ENCODE measurements at places on chromosomes 2 and 18. TPM values are rescaled to one million over a fixed set of nuclear protein-coding genes. Genes with fewer than 3 reads are reported as not detected.

The SKOR2 gene
- not detected for total RNA-seq

The CFAP65 gene
- total RNA-seq: not detected

The ZDBF2 gene
- 16.4 TPM for total RNA-seq

The UGT1A6 gene
- not detected for total RNA-seq

The TTN gene
- total RNA-seq: 6,941 TPM

The OLA1 gene
- total RNA-seq: 118 TPM

GRCh38 chr2:44479127-44479887 is 117.6 kb downstream of the CAMKMT start:
- no peak for DNase-seq

DNA sequence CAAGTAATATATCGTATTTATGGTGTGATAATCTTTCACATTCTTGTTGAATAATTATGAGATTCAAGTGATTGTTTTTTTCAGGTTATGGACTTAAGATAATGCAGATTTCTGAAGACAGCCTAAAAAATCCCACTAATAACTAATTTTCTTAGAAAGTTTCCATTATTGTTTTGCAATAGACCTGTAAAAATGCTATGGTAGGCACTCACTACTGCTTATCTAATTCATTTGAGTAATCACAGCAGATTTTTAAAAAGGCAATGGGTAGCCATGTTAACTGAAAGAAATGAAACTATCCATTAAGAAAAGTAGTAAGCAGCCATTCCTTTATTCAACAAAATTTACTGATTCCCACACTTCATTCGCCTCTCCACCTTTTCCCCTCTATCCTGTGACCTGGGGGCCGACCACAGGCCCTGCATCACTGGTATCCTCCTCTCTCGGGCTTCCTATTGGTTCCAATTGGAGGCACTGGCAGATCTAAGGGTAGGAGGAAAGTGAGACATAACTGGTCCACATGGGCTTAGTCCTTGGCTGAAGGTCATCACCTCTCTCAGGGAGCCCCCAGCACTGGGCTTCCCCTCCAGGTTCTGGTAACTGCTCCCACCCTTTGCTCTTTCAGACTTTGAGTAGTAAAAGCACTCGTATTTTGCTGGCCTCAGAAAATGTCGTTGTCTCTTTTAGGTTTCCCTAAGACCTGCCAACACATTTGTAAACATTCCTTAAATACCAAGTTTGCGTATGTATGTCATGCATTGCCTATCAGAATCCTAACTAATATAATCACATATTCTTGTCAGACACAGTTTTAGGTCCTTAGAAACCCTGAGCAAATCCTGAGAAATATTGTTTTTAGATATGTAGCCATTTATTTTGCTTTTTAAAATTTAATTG is 18.5 kb downstream of the RBMS1 start:
- no peak for DNase-seq

GRCh38 chr2:127106457-127106990 is 430 bp downstream of the BIN1 start:
- no peak for DNase-seq

GRCh38 chr2:99032001-99032400 is 96.0 kb upstream of the CRACDL start:
- no peak for DNase-seq

GRCh38 chr2:224178056-224178455 is 139.0 kb upstream of the SERPINE2 start:
- no peak for DNase-seq

DNA sequence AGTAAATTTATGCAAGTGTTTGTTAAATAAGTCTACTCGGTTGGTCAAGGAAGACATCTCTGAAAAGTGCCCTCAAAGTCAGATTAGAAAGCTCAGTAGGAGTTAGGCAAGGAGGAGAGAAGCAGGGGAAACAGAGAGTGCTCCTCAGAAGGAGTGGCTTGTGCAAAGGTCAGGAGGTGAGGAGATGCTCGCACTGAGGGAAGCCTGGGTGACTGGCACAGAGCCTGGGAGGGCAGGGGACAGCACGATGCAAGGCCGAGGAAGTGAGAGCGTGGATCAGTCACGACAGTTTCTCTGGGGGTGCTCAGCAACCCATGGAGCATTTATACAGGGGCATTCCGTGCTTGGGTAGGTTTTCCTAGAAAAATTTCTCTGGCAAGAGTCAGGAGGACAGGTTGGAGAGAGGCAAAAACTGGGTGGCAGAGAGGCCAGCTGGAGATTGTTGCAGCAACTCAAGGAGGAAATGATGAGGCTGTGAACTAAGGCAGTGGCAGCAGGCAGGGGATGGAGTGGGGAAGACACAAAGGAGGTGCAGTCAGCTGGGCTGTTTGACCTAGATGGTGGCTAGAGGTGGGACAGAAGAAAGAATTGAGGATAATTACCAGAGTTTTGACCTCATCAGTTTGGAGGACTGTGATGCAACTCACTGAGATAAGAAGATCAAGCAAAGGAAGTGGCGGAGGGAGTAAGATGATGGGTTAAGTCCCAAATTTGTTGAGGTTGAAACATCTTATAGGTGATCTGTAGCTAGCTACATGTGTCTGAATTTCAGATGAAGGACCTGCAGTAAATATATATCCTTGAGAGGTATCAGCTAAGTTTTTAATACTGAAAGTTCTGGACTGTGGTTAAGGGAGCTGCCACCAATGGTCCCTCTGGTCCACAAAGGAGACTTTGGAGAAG is 52.4 kb downstream of the BCL2 start:
- no peak for DNase-seq

- no peak for DNase-seq
These were observed 173.6 kb upstream of the RAB6C start for GRCh38 chr2:129805899-129806298.

Data from psoas muscle (tissue), 8 donors.